ENCODE measurements at places on chromosomes 5 and 9. TPM values are rescaled to one million over a fixed set of nuclear protein-coding genes. Genes with fewer than 3 reads are reported as not detected.

The C6 gene
- not detected for total RNA-seq

The HMCN2 gene
- 0.15 TPM for total RNA-seq

The ADAMTS6 gene
- total RNA-seq, result 86.4 TPM

The PCDHA9 gene
- under 0.01 TPM for total RNA-seq

The CYSRT1 gene
- not detected for total RNA-seq

The KIF12 gene
- under 0.01 TPM for total RNA-seq

The SLCO6A1 gene
- total RNA-seq, result not detected

The GLRA1 gene
- not detected for total RNA-seq

The ROR2 gene
- total RNA-seq, result under 0.01 TPM

The ORM1 gene
- total RNA-seq, result not detected

The PCDH1 gene
- total RNA-seq, result 266 TPM

The MZB1 gene
- total RNA-seq, result 0.32 TPM

The FKBP15 gene
- total RNA-seq, result 17.0 TPM

The NSMF gene
- 19.0 TPM for total RNA-seq

The SPINK6 gene
- total RNA-seq, result not detected

The LCN6 gene
- not detected for total RNA-seq

The NPR3 gene
- total RNA-seq, result 2.3 TPM

The CNTNAP3 gene
- 13.0 TPM for total RNA-seq

The FSD1L gene
- 6.2 TPM for total RNA-seq

The MAMDC4 gene
- total RNA-seq, result 1.5 TPM

The RNF183 gene
- not detected for total RNA-seq

The SLC25A48 gene
- not detected for total RNA-seq

The GGTA1 gene
- not detected for total RNA-seq

Measured in epithelial cell of umbilical artery (primary cell).